Stimulated activated CD8-positive, alpha-beta memory T cell treated with anti-CD3 and anti-CD28 coated beads, Interleukin-4, amount 100 ng/mL, for 4 hours (primary cell): ENCODE measurements at places on chromosomes 12 and 14.

DNA sequence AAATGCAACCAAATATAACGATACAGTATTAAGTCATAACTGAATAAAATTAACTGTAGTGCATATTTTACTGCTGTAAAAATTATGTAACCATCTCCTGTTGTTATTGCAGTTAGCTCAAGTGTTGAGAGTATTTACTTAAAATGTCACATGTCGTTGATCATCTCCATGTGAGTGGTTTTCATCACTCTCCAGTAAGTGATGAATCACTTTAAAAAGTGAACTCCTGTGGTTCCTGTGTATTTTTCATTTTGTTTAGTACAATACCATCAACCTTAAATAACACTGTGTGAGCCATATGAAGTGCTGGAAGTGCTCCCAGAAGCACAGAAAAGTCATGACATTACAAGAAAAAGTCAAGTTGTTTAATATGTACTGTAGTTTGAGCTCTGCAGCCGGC is 104.7 kb upstream of the SLCO1B1 start:
- DNase-seq: no peak

DNA sequence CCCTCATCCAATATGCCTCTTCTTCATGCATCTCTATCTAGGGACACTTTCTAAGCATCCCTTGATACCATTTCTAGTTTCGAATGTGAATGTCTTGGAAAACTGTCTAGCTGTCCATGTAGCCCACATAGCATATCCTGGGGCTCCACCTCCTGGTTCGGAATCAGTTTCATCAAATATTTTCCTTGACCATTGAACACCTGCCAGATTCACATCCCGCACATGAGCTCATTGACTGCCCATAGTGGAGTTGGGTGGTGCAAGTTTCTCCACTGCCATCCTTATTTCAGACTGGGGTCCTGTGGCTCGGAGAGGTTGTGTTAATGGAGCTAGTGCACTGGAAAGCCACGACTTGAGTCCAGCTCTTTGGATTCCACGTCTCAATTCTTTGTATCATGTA is 58.6 kb upstream of the TMEM263 start:
- DNase-seq: no peak

DNA sequence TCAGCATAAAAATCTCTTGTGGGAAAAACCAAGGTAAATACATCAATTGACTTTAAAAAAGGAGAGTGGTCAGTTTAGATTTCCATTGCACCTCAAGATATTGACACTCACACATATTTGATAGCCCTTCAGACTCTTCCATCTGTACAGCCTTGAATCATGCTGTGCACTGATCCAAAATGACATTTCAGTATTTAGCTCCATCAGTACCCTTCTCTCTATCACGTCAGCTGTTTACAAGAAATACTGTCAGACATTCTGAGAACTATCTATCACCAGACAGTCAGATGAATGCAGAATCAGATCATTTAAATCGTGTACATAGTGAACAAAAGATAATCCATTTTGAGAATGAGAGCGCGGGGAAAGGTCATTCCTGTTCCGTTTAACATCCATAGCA is 511.9 kb downstream of the RPL10L start:
- no peak for DNase-seq

- no peak for DNase-seq
Observed at GRCh38 chr14:94963051-94963450, 193.1 kb upstream of the GSC start.

- DNase-seq: no peak
Observed at GRCh38 chr12:50676756-50677155, 87.1 kb upstream of the ATF1 start.

DNA sequence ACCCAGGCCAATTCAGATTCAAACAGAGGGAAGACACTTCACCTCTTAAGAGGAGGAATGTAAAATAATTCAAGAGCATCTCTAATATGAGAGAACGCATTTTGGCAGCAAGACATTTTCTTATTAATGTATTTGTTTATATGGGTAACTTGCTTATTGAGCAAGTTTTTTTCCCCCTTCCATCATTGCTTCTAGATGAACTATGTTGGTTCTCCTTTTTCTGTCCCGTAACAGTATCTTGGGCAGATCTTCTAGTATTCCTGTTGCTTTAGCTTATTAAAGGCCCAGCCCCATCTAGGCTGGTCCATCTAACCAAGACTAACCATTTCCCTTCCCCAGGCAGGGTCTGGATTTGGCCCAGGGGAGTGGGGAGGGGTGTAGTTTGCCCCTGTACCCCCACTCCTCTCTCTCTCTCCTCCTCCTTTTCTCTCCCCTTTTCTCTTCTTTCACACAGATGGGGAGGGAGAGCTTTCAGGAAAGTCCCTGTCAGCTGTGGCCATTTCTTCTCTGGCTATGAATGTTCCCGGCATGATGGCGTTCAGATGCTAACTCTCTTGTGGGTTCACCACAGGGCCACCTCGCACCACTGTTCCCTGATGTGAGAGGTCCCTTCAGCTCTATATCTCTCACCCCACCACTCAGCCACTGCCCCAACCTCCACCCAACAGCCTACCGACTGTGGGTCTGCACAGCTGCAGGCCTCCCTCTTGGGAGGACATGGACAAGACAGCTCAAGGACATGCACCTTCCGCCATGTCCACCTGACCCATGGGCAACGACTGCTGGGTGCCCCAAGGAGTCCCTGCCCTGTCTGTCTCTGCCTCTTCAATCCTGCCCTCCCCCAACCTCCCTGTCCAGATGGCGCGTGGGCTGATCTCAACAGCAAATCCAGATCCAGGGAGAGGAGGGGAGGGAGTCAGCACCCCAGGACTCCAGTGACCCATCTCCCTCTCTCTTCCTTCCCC is 15.8 kb upstream of the RPS6KL1 start:
- DNase-seq: no peak

- no peak for DNase-seq
Observed at GRCh38 chr12:30507576-30507975, 188.1 kb downstream of the IPO8 start.

GRCh38 chr14:58282925-58283593 is 15.3 kb upstream of the ARID4A start:
- DNase-seq: no peak

- no peak for DNase-seq
Observed at GRCh38 chr14:60512973-60513571, 4.1 kb downstream of the SIX6 start.

- DNase-seq: no peak
Observed at GRCh38 chr12:128298091-128298748, 31.2 kb downstream of the TMEM132C start.

GRCh38 chr14:101007765-101008164 is 104.2 kb upstream of the RTL1 start:
- no peak for DNase-seq

DNA sequence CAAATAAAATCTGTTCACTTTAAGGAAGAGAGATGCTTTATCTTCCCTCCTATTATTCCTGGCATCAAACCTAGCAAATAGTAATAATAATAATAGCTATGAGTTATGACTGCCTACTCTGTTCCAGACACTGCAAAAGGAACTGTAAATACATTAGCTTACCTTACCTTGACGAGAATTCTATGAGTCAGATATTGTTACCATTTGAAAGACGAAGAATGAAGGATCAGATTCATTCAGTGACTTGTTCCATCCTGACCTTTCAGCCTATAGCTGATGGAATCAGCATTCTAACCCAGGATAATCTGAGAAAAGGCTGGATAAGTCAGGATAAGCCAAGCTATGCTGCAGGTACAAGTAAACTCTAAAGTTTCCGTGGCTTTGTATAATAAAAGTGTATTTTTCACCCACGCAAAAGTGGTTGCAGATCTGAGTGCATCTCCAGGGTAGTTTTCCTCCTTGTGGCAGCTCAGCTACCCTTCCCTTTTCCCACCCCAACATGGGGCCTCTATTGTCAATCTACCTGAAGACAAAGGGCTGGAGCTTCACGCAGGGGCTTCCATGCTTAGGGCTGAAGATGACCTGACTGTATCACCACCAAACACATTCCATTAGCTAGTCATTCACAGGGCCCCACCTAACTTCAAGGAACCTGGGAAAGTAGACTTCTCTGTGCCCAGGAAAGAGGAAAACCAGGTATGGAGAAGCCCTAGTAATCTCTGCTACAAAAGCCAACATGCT is 57.2 kb upstream of the CCND2 start:
- no peak for DNase-seq
